Stimulated activated CD4-positive, alpha-beta T cell treated with anti-CD3 and anti-CD28 coated beads, Interleukin-1b, Interleukin-23, amount 100 ng/mL, for 4 hours (primary cell): ENCODE measurements at places on chromosomes 2 and 18.

DNA sequence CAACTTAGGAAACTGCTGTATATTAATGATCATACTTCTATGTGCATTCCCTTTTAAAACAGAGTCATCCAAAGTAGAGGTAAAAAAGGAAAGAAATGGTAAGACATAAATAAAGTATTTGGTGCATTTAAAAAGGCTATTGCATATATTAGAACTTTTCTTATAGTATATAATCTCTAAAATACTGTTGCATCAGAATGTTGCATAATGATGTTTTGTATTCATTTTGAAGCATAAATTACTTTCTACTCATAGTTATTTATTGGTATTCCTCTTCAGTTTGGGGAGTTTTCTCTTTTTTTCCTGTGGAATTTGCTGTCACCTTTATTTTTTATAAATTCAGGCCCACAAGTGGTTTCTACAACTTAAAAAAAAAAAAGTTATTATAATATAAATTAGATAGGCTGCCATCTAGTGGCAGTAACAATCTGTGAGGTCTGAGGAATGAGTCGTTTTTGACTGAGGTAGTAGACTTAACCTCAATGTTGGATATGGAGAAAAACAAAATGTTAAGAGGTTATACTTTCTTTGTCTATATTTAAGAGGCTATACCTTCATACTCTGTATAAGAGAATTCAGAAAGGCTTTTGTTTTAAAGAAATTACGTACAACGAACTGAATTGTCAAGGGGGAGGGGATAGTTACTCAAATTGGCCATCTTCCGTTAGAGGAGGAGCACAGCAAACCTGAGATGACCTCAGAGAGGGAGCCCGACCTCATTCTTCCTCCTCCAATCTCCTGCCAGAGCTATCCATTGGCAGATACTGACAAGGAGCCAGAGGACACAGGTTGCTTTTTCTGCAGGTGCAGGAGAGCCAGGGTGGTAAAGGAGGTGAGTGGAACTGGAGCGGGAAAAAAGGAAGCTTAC lies 23.8 kb downstream of the ANKAR start:
- DNase-seq: peak; percentile 25

- DNase-seq: no peak
Measured at GRCh38 chr2:1282552-1282951, 130.7 kb upstream of the TPO start.

GRCh38 chr2:11872948-11873269 lies 126.5 kb downstream of the LPIN1 start:
- no peak for DNase-seq

GRCh38 chr18:55587418-55588110 lies 428 bp downstream of the TCF4 start:
- no peak for DNase-seq

DNA sequence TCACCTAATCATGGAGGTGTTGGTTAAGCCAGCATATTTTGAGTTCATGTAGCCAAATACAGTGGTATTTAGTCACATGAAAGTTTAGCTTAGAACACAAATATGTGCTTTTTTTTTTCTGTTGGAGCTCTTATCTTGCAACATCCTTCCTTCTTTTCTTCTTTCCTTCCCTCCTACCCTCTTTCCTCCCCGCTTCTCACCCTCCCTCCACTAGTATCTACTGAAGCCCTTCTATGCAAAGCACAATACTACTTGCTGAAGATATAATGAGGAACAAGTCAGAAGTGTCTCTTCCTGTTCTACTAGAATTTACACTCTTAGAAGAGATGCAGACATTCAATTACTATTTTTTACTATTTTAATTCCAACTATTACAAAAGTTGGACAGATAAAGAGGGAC lies 105.0 kb upstream of the ITGA4 start:
- DNase-seq: no peak

- no peak for DNase-seq
Measured at GRCh38 chr2:70895998-70896764, 39.5 kb upstream of the ATP6V1B1 start.

DNA sequence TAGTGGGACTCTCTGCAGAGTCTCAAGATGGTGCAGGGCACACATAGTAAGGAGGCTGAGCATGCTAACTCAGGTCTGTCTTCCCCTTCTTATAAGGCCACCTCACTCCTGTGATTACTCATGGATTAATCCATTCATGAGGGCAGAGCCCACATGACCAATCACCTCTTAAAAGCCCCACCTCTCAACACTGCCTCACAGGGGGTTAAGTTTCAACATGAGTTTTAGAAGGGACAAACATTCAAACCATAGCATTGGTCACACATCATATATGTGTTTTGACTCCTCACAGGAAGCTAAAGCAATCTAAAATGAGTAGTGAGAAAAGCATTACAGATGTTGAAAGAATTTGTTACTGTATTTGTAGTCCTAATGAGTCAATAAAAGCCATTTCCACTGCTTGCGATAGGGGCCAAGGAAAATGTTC lies 57.5 kb downstream of the DTNA start:
- DNase-seq: no peak

- no peak for DNase-seq
Measured at GRCh38 chr2:233063269-233063975, 3.3 kb downstream of the INPP5D start.

DNA sequence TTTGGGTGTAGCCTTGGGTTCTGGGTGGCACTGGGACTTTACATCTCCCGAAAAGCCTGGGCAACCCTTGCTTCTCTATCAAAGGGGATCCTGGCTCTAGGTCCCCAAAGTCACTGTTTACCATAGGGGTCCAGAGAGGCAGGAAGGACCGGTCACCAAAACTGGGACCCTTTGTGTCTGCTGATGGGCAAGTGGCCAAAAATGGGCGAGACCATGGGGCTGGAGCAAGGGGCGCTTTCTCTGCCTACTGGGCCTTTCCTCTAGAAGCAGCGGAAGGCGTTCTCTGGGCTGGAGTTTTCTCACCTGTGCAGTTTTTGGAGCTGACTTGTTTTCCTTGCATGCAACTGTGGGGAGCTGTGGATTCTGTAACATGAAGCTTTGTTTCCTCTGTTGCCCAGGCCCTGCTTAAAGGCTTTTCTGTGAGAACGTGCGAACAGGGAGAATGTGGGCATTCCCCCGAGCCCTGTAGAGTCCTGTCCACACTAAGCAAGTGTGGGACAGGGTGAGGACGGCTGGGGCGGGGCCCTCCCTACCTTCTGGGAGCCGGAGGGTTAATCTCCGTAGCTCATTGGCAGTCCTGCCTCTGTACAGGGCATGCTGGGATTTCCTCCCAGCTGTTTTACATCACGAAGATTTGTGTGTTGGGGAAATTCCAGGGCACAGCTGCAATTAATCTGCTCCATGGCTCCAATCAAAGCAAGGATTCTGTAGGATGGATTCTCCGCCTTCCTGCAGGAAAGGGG lies 50.2 kb downstream of the TGOLN2 start:
- no peak for DNase-seq

DNA sequence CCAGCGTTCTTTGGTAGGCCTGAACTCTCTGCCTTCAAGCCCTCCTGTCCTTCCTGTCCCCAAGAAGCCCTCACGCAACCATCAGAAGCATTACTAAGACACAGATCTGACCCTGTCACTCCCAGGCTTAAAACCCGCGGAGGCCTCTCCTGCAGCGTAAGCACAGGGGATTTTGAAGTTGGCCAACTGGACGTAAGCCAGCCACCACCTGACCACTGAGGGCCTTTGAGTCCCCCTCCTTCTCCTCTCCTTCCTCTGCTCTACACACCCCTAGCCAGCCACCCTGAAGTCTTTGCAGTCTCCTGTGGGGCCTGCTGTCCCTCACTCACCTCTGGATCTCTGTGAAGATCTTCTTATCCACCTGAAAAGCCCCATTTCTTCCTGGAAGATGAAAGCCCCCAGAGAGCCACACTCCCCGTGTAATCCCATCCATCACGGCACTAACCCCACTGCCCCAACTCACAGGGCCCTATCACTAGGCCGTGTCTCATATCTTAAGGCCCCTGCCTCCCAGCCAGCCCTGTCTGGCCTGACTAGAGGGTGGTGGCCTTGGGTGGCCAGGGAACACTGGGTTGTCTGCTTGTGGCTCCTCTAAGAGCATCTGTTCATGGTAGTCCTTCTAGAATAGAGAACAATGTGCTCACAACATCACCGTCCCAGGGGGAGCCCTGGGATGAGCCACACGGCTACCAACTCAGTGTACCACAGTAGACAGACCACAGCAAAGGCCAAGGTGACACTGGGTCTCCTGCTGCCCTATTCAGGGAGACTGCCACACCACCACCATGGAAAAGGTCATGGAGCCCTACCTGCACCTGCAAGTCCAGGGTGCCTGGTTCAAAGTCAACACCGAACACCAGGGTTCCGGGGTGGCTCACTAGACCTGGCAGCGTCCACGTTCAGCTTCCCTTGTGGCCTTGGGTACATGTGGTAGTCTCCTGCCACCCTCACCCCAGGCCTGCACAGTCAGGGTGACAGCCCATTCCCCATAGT lies 191.6 kb downstream of the ZBTB7C start:
- DNase-seq: no peak

DNA sequence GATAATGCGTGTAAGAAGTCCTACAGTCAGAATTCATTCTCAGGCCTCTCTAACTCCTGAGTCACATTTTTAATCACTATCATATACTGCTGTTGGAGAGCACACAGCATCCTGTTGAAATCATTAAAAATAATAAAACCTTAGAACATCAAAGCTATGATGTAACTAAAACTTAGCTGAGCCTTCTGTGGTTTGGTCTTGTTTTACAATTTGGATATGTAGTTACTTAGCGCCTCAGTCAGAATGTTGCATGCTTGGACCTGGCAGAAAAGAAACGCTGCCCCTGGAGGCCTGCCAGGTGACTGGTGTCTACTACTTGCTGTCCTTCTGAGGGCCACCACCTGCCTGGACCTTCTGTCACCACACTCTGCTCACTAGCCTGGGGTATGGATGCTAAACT lies 261.1 kb upstream of the RASGRP3 start:
- DNase-seq: no peak

GRCh38 chr2:172836347-172836821 lies 100.7 kb downstream of the RAPGEF4 start:
- DNase-seq: no peak

- DNase-seq: no peak
Measured at GRCh38 chr2:145800151-145801091, 1280.5 kb upstream of the ZEB2 start.

GRCh38 chr2:223700221-223700620 lies 98.1 kb upstream of the SCG2 start:
- DNase-seq: no peak

- no peak for DNase-seq
Measured at GRCh38 chr2:180376066-180376465, 369.0 kb upstream of the CWC22 start.

GRCh38 chr18:73244401-73244800 lies 376.6 kb upstream of the NETO1 start:
- no peak for DNase-seq

DNA sequence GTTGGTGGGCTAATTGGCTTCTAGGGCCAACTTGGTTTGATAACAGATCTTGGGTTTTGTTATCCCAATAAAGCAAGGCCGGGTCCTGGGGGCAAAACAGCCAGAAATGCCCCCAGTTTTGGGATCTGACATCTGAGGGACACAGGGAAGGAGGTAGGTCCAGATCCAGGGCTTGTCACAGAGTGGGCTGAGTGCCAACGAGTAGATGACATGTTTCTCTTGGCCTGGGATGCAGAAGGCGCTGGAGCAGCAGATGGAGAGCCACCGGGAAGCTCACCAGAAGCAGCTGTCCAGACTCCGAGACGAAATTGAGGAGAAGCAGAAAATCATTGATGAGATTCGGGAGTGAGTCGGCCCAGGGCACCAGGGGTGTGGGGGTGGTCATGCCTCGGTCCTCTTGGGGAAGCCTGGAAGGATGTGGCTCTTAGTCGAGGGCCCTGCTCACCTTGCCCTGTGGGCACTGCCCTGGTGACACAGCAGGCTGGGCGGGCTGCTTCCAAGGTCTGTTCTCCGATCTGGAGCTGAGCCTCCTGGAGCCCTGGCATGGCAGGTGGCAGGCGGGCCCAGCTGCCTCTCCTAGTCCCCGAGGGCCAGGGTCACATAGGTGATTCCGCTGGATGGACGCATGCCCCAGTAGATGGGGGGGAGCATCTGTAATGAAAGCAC lies 40.2 kb upstream of the LYPD6B start:
- DNase-seq: no peak

- DNase-seq: no peak
Measured at GRCh38 chr2:17912266-17912691, 33.8 kb downstream of the KCNS3 start.

- no peak for DNase-seq
Measured at GRCh38 chr2:176082824-176083751, 674 bp downstream of the EVX2 start.
